ENCODE measurements at places on chromosomes 2 and 18.

GRCh38 chr18:60059216-60059615 is 159.4 kb downstream of the PMAIP1 start:
- no peak for DNase-seq

DNA sequence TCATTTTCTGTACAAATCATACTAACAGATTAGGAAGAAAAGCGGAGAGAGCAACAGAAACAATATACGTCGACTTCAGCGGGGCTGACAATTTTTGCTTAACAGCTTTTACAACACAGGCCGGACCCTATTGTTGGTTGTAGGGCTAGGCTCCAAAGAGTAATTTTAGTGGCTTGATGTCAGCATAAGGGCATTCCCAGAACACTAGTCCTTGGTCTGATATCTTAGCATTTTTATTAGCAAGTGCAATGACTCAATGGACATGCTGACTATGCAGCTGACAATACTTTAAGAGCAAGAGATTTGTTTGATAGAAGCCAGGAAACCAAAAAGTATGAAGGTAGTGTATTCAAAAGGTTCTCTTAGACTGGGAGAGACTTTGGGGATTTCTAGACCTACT is 209.9 kb downstream of the LNPK start:
- DNase-seq = no peak

- DNase-seq = no peak
Observed at GRCh38 chr2:201470821-201471731, 19.5 kb downstream of the STRADB start.

DNA sequence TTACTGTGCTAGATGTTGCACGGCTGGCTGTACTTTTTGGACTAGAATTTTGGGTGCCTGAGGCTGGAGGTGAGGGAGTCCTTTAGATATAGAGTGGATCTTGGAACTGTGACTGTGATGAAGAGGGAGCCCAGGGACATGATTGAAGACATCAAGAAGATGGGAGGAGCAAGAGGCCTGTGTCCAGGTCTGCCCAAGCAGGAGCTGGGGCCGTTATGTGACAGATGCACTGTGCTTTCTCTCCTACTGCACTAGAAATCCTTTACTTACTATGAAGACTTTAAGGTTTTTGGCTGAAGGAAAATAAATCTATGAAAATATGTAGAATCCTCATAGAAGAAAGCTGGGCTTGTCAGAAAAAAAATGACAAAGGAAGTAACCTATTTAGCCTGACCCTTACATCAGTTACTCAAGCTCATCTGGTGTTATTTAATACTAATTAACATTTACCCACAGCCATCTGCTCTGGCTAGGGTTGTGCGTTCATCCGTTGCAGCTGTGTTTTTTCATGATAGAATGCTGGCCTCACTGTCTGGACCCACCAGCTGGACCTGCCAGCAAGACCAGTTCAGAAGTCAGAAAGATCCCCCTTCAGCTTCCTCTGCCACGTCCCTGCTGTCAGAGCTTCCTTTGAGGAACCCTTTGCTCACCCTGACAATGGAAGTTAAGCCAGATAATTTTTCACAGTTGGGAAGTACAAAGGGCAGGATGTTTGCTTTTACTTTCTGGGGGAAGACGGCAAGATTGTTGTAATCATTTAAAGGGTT is 16.7 kb downstream of the TSN start:
- DNase-seq = no peak

DNA sequence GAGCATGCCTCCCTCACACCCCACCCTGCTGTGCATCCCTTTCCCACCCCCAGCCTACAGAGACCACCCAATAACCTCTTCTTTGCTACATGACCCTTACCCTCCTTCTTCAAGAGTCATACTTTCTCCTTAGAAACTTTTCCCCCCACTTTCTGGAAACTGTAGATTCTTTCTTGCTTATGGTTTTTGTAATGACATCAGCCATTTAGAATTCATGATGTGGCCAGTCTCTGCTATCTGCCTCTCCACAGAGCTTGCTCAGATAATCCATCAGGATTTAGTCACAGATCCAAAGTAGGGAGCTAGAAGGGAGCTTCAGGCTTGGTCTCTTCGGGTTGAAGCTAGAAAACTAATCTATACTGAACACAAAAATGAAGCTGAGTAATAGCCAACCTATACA is 36.5 kb downstream of the GALM start:
- DNase-seq = no peak
